ENCODE measurements at places on chromosomes 6 and 20. TPM values are rescaled to one million over a fixed set of nuclear protein-coding genes. Genes with fewer than 3 reads are reported as not detected.
A peak's percentile ranks its signal among the peaks of the same experiment; 100 is the strongest.

- H3K36me3 ChIP-seq = peaks cover 17% of the 10 kb centered on the region
- peak overlapping the region; percentile 26 for H3K4me3 ChIP-seq
- H3K4me1 ChIP-seq = peaks cover 61% of the 10 kb centered on the region
- DNase-seq = no peak
- peaks cover 63% of the 10 kb centered on the region for H3K27me3 ChIP-seq
- H3K27ac ChIP-seq = no peak overlapping the region
Observed at GRCh38 chr20:38724626-38725147, 401 bp downstream of the SLC32A1 start.

PEX6 gene
- 34.5 TPM for total RNA-seq

RIPOR2 gene
- 511 TPM for total RNA-seq

VEGFA gene
- total RNA-seq = 5.6 TPM

GRCh38 chr6:20572288-20572687, 38.0 kb downstream of the CDKAL1 start:
- no peaks in the 10 kb centered on the region for H3K27me3 ChIP-seq
- peaks cover 6% of the 10 kb centered on the region for H3K36me3 ChIP-seq
- peaks cover 17% of the 10 kb centered on the region for H3K4me1 ChIP-seq
- no peak for DNase-seq
- no peak overlapping the region for H3K4me3 ChIP-seq

GRCh38 chr6:115618256-115618655, 442.4 kb downstream of the FRK start:
- no peaks in the 10 kb centered on the region for H3K27me3 ChIP-seq
- H3K36me3 ChIP-seq = no peaks in the 10 kb centered on the region
- H3K27ac ChIP-seq = no peak overlapping the region
- DNase-seq = no peak
- H3K4me1 ChIP-seq = no peaks in the 10 kb centered on the region

GRCh38 chr6:16511723-16512489, 249.4 kb downstream of the ATXN1 start:
- peak overlapping the region; percentile 75 for H3K4me3 ChIP-seq
- no peaks in the 10 kb centered on the region for H3K27me3 ChIP-seq
- peak overlapping the region; percentile 81 for H3K27ac ChIP-seq
- peaks cover 40% of the 10 kb centered on the region for H3K4me1 ChIP-seq
- H3K36me3 ChIP-seq = peaks cover 2% of the 10 kb centered on the region

VSTM2L gene
- total RNA-seq = not detected
